ENCODE measurements at places on chromosomes 3 and 15. TPM values are rescaled to one million over a fixed set of nuclear protein-coding genes. Genes with fewer than 3 reads are reported as not detected.

Gene ANKUB1
- total RNA-seq = not detected

Gene GOLGA6A
- not detected for total RNA-seq

Gene MELTF
- total RNA-seq = 28.2 TPM

Gene ERICH6
- total RNA-seq = 0.29 TPM

Gene CD96
- 6.9 TPM for total RNA-seq

Gene GOLGA6L7
- not detected for total RNA-seq

Gene IL17RB
- total RNA-seq = not detected

Gene RBMS3
- 127 TPM for total RNA-seq

Gene RNF111
- 31.8 TPM for total RNA-seq

Gene CCDC174
- 16.8 TPM for total RNA-seq

Gene COPG1
- 183 TPM for total RNA-seq

Gene AKAP13
- 159 TPM for total RNA-seq

Gene NANOGP8
- not detected for total RNA-seq

Gene GOLGA8G
- not detected for total RNA-seq

Gene AMIGO3
- total RNA-seq = not detected

Gene GOLGA6L22
- total RNA-seq = not detected

Gene BOC
- total RNA-seq = 37.3 TPM

Gene ANXA2
- total RNA-seq = 1,205 TPM

Gene UBE2E2
- total RNA-seq = 64.6 TPM

Gene BFSP2
- not detected for total RNA-seq

Gene GPR149
- total RNA-seq = not detected

Gene PYGO1
- total RNA-seq = 6.3 TPM

Gene TGM5
- 0.45 TPM for total RNA-seq

Gene STRC
- total RNA-seq = 0.10 TPM

Gene CPNE4
- total RNA-seq = not detected

Gene C3orf62
- 5.8 TPM for total RNA-seq

Gene TERB2
- total RNA-seq = not detected

Gene SMCO1
- not detected for total RNA-seq

Gene ADPRH
- 16.1 TPM for total RNA-seq

Gene UROC1
- not detected for total RNA-seq

Gene CLEC3B
- 217 TPM for total RNA-seq

Gene USP3
- total RNA-seq = 54.7 TPM

Gene FANCD2OS
- not detected for total RNA-seq

Gene SNTN
- not detected for total RNA-seq

Gene FAM43A
- 22.3 TPM for total RNA-seq

Gene TYRO3
- total RNA-seq = 63.4 TPM

Gene GP5
- not detected for total RNA-seq

Gene PIGBOS1
- 10.1 TPM for total RNA-seq

Gene RBP2
- total RNA-seq = 5.3 TPM

Gene SH2D7
- total RNA-seq = not detected

Gene SLC27A2
- total RNA-seq = 1.7 TPM

Gene CSPG5
- total RNA-seq = 2.0 TPM

Gene PLD1
- total RNA-seq = 15.9 TPM

Gene CYP1A2
- total RNA-seq = not detected

Gene MEX3B
- total RNA-seq = 1.0 TPM

Gene FYCO1
- 43.5 TPM for total RNA-seq

Gene TRIM71
- total RNA-seq = not detected

All from mesenteric fat pad (tissue), 1 donor.